ENCODE measurements at places on chromosomes 13 and 19.

GRCh38 chr13:111327730-111328573, 7.5 kb downstream of the TEX29 start:
- DNase-seq = no peak

- peak; percentile 78 for DNase-seq
These were observed 11.7 kb upstream of the KL start for GRCh38 chr13:33004511-33004910.

DNA sequence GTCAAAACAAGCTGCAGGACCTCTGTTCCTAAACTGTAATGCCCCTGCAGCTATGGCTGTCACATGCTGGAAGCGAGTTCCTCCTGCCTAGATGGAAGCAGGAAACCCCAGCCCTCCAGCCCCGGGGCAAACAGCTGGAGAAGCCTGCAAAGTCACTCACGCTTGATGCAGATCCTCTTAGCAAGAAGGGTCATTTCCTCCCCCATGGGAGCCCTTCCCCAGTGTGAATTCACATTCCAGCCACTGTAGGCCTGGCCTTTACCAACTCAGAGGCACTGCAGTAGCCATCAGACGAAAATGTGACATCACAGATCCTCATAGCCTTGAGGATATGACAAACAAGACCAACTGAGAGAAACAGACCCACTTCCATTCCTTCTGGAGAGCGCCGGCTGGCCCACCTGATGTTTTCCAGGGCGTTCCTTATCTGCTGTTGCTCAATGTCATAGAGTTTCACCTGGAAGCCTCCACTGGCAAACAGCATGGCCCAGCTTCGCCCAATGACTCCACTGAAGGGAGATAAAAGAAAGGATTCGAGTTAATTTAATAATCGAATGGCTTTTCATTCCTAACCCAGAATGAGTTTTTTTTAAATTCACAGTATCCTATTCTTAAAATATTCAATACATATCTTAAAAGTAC, 13.5 kb downstream of the CRYL1 start:
- no peak for DNase-seq

GRCh38 chr19:367561-367960, 23.0 kb upstream of the MIER2 start:
- no peak for DNase-seq

- DNase-seq = no peak
These were observed 115.6 kb downstream of the IRS2 start for GRCh38 chr13:109670776-109671175.

- DNase-seq = no peak
These were observed 21.2 kb downstream of the PRAM1 start for GRCh38 chr19:8481201-8481600.

DNA sequence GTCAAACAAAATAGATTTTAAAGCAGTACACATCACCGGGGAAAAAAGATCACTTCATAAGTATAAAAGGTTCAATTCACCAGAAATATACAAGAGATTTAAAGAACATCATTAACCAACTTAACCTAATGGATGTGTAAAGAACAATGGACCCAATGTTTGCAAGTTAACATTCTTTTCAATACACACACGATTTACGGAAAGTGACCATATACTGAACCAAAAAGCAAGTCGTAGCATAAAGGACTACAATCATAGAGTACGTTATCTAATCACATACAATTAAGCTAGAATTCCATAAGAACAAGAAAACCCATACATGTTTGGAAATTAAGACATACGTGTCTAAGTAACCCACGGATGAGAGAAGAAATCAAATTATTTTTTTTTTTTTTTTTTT, 9.6 kb downstream of the TGDS start:
- DNase-seq = no peak

DNA sequence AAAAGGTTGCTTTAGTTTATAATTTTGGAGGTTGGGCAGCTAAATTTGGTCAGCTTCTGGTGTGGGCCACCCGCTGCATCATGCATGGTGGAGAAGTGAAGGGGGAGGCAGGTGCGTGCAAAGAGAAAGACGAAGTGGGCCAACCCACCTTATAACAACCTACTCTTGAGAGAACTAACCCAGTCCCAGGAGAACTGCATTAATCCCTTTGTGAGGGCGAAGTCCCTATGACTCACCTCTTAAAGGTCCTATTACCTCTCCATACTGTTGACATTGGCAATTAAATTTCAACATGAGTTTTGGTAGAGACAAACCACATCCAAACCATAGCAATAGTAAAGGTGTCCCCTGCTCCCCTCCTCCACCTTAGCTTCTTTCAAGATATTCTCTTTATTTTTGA, 7.7 kb upstream of the FGF9 start:
- DNase-seq = no peak

DNA sequence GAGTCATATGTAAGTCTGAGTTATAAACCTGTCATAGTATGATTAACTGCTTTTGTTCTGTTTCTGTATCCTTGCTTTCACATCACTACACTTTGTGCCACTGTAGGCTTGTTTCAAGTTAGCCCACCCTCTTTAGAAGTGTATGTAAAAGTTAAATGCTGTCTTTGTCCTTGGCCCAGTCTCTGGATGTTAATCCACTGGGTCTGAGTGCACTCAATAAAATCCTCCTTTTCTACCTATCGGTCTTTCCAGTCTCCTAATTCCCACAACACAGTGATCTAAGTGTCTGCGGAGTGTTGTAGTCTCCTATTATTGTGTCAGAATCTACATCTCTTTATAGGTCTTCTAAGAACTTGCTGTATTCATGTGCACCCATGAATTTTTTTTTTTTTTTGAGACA, 14.1 kb downstream of the ZNF429 start:
- no peak for DNase-seq

DNA sequence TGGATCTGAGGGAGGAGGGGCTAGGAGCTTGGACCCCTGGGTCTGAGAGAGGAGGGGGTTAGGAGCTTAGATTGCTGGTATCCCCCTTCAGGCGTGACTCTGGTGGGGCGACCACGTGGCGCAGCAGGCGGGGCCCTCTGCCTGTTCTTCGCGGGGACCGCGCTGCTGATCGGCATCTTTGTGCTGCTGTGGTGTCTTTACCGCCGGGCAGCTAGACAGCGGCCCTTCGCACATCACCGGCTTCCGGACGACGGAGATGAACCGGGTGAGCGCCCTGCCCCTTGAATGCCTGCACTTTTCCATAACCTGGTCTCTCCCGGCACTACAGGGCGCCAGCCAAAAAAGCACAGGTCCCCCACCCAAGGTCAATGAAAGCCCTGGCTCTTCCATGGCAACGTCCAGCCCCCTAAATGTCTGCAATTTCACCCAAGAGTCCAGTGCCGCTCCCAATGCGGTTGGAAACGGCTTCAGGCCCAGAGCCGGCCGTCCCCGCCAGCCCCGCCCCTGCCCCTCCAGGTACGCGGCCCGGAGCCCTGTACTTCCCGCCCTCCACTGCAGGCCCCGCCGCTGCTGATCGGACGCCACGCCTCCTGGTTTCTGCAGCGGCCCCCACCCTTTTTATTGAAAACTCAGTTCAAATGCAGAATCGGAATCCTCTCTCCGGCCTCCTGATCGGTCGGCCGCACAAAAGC, 2.8 kb downstream of the GFY start:
- no peak for DNase-seq

DNA sequence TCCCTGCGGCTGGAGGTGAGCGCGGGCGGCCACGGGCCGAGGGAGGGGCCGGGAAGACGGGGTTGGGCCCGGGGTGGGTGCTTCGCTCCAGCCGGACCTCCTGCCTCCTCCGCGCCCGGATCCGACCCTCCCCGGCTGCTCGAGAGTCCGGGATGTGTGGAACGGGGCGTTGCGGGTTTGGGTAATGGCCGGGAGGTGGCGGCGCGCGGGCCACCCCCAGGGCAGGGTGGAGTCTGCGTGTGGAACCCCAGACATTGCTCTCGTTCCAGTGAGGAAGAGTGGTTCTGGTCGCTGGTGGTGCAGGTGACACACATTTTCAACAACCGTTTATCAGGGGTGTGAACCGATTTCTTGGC, 38.8 kb downstream of the ARHGEF7 start:
- DNase-seq = no peak

- DNase-seq = no peak
These were observed 609.8 kb downstream of the LMO7 start for GRCh38 chr13:76245920-76246319.

DNA sequence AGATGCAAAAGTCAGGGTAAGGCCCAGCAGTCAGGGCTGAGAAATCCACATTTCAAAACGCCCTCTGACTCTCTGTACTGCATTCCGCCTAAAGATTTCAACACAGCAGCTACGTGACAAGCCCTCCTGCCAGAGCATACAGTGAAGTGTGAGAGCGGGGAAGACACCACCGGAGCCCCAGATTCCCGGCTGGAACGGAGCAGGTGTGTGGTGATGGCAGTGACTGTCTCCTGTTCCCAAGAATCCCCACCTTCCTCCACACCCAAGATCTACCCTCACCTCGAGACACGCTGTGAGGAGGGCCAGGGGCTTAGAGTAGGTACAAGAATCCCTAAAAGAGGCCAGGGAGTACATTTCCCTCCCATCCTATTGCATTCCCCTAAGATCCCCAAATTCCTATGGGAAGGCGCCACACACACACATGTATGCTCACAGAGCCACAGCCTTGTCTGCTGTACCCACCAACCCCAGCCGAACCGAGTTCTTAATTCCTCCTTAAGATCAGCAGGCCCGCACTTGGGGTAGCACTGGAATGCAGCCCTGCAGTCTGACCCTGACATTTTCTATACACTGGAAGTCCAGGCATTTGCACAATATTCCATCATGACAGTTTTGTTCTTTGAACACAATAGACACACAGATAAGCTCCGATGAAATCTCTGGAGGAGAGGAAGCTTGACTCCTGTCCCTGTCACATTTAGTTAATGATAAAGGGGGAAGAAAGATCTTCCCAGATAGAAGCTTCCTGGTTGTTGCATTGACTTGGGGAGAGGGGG, 102.9 kb downstream of the FOXO1 start:
- peak; percentile 69 for DNase-seq

GRCh38 chr19:15923702-15924101, 10.6 kb downstream of the CYP4F11 start:
- DNase-seq = no peak

DNA sequence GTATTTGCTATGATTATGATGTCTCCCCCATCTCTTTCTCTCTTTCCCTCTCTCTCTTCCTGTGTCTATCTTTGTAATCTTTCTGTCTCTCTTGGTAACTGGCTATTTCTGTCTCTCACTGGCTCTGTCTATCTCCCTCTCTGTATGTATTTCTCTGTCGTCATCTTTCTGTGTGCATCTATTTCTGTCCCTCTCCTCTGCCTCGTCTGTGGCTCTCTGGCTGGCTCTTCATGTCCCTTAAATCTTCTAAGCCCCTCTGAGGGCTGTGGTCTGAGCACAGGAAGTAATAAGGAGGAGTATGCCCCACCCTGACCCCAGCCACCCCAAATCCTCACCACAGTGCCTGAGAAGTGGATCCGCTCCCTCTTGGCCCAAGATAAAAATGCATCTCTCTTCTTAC, 104.4 kb downstream of the DNAJC15 start:
- peak; percentile 18 for DNase-seq

DNA sequence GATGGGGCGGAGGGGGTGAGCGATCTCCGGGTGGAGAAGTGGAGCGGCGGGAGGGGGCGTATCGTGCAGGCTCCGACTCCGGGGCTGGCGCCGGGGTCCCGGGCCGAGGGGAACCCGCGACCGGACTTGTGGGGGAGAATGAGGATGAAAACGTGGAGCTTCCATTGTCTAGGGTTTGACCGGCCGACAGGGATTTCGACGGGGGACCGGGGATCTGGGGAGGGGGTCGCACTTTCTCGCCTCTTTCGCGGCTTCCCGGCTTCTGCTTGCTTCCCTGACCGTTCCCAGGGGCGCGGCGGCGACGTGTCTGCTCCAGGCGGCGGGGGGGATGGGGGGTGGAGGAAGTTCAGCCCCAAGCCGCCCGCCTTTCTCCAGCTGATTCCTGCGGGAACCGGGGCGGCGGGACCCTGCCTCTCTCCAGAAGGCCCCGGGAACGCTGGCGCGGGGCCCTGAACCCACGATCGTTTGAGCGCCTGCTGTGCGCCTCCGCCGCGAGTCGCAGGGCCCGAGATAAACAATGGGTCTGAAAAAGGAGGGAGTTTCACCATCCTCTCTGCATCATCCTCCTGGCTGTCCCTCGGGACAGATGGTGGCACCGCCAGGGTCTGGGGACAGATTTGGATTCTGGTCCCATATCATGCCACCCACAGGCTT, 790 bp downstream of the TPM4 start:
- DNase-seq = peak; percentile 53

DNA sequence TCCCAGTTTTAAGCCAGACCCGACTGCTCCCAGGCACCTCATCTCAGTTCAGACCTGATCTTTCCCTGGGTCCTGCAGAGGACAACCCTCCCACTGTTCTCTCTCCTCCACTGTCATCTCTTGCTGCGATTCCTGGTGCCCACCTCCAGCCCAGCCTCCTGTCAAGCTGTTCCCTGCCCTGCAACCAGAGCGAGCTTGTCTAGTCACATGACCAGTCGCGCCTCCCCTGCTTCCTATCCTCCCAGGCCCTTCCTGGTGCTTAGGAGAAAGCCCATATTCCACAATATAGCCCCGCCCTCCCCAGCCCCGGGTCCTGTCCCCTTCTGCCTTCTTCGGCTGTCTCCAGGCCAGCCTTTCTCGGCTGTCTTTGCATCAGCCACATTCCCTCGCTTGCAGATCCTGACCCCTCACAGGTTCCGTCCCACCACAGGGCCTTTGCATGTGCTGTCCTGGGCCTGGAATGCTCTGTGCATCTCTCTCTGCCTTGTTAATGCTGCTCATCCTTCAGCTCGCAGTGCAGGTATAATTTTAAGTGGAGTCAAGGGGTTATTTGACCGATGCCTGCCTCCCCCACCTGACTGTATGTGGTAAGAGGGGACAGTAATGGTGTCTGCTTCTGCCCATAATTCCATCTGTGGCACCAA, 88.8 kb downstream of the IER2 start:
- DNase-seq = no peak

DNA sequence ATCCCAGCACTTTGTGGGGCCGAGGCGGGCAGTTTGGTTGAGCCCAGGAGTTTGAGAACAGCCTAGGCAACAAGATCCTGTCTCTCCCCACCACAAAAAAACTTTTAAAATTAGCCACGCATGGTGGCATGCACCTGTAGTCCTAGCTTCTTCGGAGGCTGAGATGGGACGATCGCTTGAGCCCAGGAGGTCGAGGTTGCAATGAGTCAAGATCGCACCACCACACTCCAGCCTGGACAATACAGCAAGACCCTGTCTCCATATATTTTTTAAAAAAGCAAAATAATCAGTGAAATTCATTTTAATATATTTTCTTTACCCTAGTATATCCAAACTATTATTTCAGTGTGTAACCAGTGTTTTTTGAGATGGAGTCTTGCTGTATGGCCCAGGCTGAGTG, 8.2 kb downstream of the AP2A1 start:
- DNase-seq = no peak

DNA sequence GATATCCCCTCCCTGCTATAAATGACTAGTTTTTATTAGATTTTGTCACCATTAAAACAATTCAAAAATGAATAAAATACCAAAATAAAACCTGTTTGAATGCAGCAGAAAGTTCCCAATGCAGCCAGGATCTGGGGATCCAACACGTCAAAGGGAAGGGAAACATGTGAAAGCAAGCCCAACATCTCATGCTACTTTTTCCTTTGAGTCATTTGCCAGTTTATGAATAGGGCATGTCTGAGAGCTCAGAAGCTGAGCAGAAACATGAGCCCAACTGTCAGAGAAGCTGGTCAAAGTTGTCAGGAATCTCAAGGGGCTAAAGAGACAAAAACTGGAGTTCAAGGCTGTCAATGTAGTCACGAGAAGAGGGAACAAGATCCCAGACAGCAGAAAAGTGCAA, 526.4 kb downstream of the KLF5 start:
- DNase-seq = no peak
